Femur (tissue), 1 donor: ENCODE measurements at places on chromosomes 5 and 9.

- no peak for DNase-seq
Observed at GRCh38 chr5:10977011-10977410, 216.0 kb upstream of the DAP start.

- no peak for DNase-seq
Observed at GRCh38 chr5:17896605-17897004, 262.3 kb downstream of the TAF11L14 start.

- DNase-seq = no peak
Observed at GRCh38 chr9:117083559-117083958, 331.3 kb downstream of the ASTN2 start.

DNA sequence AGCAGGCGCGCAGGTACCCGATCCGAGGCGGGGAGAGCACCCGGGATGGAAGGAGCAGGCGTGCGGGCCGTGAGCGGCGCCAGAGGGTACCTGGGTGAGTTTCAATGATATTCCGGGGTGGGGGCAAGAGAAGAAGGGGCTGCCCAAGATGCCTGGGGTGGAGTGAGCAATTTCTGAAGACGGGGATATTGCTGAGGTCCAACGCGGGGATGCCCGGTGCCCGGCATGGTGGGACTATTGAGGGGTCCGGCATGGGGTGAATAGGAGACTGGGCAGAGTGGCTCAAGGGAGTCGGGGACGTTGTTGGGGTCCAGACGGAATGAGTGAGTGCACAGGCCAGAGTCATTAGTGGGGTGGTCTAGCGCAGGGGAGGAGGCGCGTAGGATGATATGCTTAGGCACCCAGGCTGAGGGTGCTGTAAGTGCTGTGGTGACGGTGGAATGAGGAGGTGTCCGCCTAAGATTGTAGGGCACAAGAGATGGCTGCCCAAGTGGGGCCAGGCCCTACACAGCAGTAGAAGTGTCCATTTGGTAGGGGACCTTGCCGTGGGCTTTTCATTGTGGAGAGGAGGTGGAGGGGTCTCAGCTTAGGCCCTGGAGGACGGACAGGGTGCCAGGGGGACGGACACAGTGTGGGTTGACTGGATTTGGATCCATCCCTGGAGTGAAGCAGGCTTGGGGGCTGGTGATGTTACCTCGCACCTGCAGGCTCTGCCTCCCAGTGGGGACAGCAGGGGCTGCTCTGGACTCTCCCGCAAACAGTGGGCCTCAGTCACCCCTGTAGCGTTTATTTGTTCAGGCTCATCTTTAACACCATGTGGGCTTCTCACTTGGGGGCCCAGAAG, 719 bp downstream of the MIGA2 start:
- no peak for DNase-seq

GRCh38 chr9:127360250-127360649, 36.7 kb upstream of the SLC2A8 start:
- no peak for DNase-seq

DNA sequence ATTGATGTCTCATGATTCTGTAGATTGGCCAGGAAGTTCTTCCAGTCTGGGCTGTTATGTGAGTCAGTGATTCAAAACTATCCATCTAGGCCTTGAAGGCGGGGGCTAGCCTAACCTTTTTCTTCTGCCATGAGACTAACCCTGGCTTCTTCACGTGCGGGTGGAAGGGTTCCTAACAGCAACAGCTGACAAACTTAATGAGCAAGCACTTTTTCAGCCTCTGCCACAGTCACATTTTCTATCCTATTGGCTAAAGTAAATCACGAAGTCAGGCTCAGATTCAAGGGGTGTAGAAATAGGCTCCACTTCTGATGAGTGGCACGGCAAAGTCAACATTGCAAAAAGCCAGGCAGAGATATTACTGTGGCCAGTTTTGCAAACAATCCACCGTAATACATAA, 68.4 kb downstream of the STK32A start:
- DNase-seq = no peak

DNA sequence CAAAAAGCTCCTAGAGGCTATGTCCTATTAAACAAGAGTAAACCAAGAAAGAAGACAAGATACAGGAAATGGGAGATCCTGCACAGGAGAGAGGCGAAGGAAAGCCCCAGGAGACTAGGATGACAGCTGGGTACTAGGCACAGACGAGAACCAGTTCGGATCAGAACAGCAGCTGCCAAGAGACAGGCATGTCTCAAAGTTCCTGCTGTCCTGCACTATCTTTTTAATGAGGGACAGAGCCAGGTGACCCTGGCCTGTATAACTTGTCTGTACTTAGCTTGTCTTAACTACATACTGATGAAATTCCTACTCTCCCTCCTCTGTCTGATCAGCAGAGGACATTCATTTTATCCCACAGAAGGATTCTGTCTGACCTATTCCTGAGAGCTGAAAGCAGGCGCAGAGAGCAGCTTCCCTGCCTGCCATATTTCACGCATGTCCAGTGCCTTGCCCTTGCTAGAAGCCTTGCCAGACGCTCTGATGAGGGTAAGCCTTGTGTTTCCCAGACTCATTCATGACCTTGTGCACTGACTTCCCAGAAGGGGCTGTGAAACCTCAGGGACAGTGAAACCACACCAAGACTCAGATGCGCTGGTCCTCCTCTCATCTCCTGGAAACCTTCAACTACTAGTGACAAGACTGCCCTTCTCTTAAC, 24.7 kb downstream of the TSC1 start:
- DNase-seq = no peak

DNA sequence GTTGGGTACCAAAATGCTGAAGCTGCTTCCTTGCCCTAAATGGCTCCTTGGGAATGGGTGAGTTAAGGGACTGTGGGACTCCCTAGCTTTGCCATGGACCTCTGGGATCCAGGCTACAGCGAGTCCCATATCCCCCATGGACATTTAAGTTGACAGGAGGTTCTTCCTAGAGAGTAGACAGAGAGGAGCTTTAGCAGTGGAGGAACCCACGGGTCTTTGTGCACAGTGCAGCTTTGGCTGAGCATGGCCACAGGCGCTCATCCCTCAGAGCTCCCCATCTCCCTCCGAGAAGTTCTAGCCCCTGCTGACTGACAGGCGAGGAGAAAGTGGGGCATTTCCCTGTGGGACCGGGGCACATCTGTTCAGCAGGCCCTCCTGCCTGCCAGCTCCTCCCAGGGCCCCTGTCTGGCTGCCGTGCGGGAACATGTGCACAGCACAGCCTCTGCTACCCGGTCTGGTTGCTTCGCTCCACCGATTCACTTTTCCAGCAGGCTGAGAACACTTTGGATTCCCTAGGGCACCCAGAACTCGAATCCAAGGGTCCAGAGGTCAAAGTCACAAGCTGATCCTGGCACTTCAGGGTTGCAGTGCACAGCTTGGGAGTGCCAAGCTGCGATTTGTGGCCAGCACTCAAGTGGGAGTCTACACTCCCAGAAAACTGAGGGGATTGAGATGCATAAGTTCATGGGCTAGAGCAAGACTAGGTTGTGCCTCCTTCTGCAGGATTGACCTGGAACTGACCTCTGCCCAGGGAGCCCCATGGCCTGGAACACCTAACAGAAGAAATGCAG, 40.6 kb upstream of the DMRTA1 start:
- no peak for DNase-seq

- no peak for DNase-seq
Observed at GRCh38 chr9:33450621-33451146, 3.3 kb upstream of the AQP3 start.

DNA sequence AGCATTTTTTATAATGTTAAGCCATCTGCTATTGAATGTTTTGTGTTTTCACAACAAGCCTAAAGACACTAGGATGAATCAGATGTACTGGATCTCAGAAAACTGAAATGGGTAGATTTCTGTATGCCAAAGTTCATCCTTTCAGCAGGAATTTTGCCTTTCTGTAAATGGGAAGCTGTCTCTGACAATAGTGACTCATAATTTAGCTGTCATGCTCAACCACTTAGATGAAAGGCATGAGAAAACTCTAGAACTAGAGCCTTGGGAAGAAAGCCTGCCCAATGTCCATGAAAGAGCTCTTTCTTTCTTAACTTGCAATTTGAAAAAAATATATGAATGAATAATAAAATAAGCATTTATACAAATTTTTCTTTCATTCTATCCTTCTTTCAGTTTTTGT, 616.0 kb upstream of the EDIL3 start:
- no peak for DNase-seq

GRCh38 chr5:97846643-97847042, 663.6 kb upstream of the RIOK2 start:
- DNase-seq = no peak

DNA sequence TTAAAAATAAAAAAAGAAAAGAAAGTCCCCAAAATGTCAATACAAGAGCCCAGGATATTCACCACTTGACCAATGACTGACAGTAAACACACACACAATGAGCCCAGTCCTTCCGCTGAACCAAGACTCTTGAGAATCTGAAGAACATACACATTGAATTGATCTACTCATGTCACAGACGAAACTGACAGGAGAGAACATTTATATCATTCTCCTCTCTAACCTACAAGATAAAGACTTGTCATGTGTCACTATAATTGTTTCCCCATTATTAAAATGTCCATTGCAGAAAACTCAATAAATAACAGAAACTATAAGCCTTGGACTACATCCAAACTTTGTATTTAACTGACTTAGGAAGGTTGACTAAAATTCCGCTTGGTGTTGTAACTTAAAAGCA, 296.7 kb downstream of the EPB41L4A start:
- no peak for DNase-seq

DNA sequence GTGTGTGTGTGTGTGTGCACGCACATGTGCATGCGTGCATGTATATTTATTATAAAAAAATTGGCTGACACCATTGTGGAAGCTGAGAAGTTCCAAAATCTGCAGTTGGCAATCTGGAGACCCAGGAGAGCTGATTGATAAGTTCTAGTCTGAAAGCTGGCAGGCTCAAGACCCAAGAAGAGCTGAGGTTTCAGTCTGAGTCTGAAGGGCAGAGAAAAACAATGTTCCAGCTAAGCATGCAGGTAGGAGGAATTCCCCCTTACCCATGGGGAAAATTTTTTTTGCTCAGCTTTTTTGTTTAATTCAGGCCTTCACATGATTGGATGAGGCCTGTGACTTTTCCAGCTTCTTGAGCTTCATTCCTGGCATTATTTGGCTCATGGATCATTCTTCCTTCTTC, 31.2 kb upstream of the ACTBL2 start:
- DNase-seq = no peak

GRCh38 chr9:93447655-93448054, 3.8 kb upstream of the FAM120A start:
- DNase-seq = no peak

- no peak for DNase-seq
Observed at GRCh38 chr5:62000646-62001045, 305.4 kb upstream of the KIF2A start.

DNA sequence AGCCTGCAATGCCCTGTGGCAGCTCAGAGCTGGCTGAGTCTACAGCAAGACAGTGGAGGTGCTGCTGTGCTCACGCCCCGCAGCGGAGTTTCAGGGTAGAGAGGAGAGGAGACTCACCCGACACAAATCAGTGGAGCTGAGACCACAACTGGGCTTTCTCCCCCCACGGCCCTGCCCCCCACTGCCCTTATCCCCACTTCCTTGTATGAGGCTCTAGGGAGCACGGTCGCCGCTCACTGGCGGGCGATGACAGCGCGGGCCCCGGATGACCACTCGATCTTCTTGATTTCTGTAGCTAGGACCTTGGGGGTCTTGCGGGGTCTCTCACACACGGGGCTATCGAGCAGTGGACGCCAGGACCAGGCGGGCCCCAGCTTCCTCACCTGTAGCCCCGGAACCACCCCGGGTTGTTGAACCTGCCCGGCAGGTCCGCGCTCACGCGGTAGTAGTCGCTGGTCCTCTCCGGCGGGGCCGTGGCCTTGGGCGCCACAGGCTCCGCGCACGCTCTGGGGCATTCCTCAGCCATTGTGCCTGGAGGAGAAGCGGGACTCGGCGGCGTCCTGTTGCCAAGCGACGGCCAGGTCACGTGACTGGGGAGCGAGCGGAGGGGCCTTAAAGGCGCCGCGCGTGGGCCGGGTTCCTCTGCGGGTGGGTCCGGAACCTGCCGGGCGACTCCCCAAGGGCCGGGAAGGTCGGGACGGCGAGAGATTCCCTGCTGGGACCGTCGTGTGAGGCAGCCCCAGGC, 984 bp upstream of the MRPS2 start:
- DNase-seq = peak; percentile 94

GRCh38 chr9:99474186-99474585, 252.1 kb downstream of the SEC61B start:
- no peak for DNase-seq

GRCh38 chr5:146815411-146815810, 63.1 kb downstream of the PPP2R2B start:
- no peak for DNase-seq

DNA sequence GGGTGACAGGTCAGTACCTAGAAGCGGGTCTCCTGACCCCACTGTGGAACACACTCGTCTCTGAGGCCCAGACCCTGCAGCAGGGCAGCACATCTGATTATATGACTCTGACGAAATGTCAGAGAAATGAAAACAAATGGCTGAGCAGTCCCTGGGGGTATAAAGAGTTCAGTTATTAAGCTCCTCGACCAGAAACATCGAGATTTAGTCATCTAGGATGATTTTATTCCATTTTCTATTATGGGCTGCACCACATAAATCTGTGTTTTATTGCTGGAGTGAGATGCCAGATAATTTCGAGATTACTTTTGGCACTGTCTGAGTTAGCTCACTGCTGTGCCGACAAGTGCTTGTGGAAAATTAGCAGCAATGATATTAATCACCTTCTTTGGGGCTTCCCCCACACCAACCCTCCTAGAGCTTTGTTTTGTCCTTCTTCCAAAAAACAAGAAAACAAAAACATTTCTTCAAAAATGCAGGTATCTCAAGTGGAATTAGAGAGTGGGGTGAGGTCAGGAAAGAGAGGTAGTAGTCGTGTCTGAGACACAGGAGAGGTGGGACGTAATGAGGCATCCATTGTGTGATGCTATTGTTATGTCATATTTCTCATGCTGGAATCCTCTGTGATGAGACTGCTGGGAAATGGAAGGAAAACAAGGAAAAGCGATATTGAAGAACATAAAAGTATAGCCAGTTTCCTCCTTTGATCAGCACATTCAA, 495.5 kb downstream of the DMAC1 start:
- no peak for DNase-seq

DNA sequence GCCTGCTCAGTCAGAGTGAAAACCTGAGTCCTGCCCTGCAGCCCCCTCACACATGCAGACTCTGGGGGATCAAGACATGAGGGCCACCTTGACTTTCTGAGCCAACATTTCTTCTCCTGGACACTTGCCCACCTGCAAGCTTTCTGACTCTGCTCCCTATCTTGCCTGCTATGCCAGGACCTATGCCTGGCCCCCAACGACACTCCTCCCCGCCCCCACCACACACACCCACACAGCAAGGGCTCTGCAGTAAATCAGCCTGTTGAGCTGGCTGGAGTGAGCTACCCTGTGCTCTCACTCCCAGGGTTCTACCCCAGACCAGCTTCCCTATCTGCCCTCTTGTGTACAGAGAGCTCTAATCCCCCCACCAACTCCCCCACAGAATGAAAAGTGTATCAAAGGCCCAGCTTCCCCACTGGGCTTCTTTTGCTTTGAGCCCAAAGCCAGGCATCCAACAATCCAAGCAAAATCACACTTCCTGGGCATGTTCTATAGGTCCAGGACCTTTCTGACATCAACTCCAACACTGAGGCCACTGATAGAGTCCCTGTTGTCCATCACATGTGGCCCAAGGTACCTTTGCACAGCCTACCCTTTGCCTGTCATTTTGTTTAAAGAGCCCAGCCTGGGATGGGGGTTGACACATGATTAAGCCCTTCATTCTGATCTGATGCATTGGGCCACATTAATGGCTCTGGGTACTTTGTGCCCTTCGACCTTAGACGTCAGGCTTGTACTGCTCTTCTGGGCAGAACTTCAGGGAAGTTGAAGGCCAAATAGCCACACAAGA, 7.2 kb downstream of the PDLIM4 start:
- DNase-seq = peak; percentile 27
